Posterior vena cava (tissue), 2 donors: ENCODE measurements at places on chromosomes 11 and 22. TPM values are rescaled to one million over a fixed set of nuclear protein-coding genes. Genes with fewer than 3 reads are reported as not detected.

DNA sequence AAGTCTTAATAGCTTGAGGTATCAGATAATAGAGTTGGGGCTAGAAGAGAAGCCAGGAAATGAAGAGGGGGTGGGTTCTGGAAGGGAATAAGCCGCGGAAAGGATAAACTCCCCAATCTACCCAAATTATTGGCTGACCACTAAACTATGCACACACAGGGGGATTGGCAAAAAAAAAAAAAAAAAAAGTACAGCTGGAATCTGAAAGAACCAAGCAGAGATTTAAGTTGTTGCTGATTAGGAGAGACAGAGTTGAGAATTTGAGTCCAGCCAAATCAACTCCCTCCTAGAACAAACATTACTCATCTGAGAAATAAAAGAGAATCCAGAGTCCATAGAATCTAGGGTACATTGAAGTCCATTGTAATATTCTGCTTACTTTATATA lies 134.9 kb downstream of the CCDC81 start:
- no peak for DNase-seq

- DNase-seq = no peak
These were observed 22.0 kb downstream of the RSPH14 start for GRCh38 chr22:23119494-23120414.

GRCh38 chr11:10892250-10892649 lies 34.4 kb upstream of the ZBED5 start:
- no peak for DNase-seq

- no peak for DNase-seq
These were observed 1.3 kb downstream of the LRRC51 start for GRCh38 chr11:72081821-72082453.

DNA sequence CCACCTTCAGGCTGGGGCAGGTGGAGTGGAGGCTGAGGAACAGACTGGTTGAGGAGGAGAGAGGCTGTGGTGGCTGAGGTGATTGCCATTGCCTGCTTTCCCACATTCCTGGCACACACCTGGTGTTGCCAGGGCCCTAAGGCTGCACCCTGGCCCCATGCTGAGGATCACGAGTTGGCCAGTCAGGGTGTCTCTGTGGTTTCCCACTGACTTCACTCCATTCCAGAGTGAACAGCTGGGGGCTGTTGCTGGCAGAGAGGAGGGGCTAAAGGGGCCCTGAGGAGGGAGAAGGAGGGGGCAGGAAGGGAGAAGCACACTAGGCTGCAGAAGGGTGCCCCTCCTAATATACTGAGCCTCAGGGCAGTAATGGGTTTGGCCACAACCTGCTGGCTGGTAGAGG lies 1.8 kb downstream of the TMEM86A start:
- no peak for DNase-seq

DNA sequence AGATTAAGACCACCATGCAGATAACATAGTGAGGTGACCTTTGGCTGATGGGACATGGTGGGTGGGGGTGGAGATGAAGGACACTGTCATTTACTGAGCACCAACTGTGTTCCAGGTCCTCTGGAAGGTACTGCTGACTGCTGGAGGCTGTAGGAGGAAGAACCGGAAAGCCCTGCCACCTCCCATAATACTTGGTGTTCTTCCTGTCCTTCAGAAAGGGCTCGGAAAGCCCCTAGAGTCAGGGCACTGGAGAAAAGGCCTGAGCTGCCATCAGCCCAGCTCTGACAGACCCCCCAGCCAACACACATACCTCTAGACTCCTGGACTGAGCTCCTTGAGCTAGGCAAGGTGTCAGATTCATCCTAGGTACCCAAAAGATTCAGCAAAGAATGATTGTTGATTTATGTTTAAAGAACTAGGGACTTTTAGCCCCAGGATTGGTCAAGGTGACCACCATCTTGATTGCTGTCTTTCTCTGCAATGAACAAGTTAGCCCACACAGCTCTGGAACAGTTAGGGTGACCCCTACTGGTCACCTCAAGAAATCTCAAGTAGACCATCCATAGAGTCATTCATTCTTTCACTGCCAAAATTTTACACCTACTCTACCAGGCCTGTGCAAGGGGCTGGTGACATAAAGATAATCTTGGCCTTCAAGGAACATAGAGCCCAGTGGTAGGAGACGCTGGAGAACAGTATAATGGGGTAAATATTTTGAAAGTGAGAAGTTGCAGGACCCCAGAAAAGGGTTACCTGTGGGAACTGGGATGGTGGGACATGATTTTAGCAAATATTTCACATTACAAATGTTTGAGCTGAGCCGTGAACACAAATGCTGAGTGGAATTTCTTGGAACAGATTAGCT lies 39.4 kb downstream of the IRAG1 start:
- DNase-seq = no peak

DNA sequence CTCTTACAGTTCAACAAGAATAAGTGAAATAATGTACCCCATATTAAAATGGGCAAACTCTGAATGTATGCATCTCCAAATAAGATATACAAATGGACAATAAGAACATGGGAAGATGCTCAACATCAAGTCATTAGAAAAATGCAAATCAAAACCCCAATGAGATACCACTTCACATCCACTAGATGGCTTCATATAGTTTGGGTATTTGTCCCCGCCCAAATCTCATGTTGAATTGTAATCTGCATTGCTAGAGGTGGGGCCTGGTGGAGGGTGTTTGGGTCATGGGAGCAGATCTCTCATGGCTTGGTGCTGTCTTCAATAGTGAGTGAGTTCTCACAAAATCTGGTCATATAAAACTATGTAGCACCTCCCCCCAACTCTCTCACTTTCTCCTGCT lies 5.7 kb downstream of the MPZL2 start:
- no peak for DNase-seq

Gene DNAJC4
- 16.1 TPM for total RNA-seq

Gene BRSK2
- 1.0 TPM for total RNA-seq
